Dorsolateral prefrontal cortex (tissue), 122 donors: ENCODE measurements at places on chromosomes 4 and X. TPM values are rescaled to one million over a fixed set of nuclear protein-coding genes. Genes with fewer than 3 reads are reported as not detected.

DNA sequence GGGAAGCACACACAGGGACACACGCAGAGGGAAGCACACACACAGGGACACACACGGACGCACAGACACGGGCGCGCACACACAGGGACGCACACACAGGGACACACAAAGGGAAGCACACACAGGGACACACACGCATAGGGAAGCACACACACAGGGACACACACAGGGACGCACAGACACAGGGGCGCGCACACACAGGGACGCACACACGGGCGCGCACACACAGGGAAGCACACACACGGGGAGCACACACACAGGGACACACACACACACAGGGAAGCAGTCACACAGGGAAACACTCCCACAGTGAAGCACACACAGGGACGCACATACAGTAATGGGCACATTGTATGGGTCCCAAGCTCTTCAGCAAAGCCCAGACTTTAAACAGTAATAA lies 685.3 kb downstream of the TRIML1 start:
- no peak for DNase-seq

DNA sequence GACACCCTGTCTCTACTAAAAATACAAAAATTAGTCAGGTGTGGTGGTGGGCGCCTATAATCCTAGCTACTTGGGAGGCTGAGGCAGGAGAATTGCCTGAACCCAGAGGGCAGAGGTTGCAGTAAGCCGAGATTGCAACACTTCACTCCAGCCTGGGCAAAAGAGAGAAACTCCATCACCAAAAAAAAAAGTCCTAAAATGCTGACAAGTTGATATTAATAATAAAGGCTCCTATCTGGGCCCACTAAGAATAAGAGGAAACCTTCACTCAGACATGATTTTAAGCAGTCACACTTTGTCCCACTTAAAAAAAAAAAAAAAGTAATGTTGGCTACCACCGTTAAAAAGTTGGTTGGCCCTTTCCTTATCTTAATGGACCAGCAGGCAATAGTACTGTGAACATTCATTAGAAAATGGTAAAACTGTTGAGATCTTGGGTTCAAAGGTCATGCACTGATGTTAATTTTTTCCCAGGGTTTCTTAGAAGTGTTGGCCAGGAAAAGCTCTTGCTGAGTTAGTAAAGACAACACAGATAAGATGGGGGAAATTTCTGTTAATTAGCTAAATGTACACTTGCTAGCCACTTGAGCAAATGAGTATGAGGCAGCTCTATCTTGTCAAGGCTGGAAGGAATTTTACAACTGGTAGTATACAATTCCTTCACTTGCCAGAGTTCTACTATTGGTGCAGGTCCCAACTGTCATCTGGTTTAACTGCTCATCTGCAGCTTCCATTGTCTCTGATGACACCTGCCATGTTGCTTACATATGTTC lies 43.6 kb upstream of the BMP2K start:
- no peak for DNase-seq

GRCh38 chr4:39942507-39942906 lies 35.2 kb downstream of the PDS5A start:
- DNase-seq: no peak

DNA sequence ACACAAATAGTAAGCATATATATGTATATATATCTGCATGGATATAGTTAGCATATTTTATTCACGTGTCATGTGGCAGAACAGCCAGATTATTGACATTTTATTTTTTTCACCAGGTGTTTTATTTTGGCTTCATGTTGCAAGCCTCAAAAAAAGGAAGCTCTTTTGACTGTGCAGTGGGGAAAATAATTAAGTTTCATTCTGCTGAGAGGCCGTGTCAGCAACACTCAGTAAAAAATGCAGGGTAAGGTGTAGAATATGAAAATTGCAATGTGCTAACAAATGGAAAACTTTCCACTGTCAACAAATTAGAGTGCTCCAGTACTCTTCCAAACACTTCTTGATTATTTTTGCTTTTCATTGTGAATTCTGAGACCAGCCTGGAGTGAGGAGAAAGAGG lies 511.5 kb downstream of the GLUD2 start:
- DNase-seq: no peak

Gene STOX2
- total RNA-seq: 77.3 TPM

Gene MTNR1A
- total RNA-seq: 0.57 TPM

DNA sequence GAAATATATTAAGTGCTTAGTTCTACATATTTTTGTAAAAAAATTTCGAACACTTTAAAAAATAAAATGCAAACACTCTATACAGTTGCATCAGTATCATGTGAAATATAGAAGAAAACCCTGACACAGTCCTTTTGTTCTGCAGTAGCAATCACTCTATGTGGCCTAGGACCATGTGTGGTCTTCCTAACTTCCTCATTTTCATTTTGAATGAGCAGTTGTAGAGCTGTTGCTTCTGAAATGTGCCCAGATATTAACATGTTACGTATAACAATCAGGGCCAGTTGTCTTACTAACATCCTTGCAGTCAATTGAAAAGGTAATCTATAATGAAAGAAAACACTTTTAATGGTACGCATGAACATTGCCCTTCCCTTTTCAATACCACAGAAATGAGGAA lies 107.9 kb downstream of the ZNF827 start:
- no peak for DNase-seq

- DNase-seq: no peak
These were observed 4.5 kb downstream of the CASP3 start for GRCh38 chr4:184644553-184645307.

Gene OCRL
- 47.4 TPM for total RNA-seq

Gene SPANXD
- total RNA-seq: not detected

Gene TDO2
- total RNA-seq: 1.7 TPM

DNA sequence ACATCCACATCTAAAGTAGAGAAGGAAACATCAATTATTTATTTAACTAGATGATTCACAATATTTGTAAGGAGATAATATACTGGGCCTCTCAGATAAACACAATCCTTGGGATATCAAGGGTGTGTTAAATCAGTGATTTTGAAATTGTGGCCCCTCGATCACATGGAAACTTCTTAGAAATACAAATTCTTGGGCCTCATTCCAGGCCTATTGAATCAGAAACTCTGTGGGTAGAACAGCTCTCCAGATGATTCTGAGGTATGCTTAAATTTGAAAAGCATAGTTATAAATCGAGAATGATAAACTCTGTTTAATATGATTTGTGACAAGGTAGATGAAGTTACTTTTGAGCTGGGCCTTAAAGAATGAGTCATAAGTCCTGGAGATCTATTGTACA lies 64.3 kb upstream of the GPR174 start:
- DNase-seq: no peak

GRCh38 chr4:76606645-76607265 lies 171.7 kb downstream of the SHROOM3 start:
- DNase-seq: no peak

DNA sequence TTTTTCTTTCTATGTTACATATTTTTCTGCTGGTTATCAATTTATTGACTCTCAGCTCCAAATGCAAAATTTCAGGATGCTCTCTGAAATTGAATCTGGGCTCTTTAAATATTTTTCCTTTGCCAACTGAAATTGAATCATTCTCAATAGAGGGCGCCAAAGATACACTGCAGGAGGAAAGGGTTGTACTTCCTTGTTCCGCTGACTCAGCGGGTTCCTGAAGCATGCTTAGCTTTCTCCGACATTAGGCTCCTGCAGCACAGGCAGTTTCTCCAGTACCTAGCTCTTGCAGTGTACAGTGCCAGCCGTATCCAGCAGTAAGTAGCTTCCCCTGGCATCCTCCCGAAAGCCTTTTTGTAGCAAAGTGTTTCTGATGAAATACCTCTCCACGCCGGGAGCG lies 28.8 kb upstream of the CFAP47 start:
- DNase-seq: no peak
